ENCODE measurements at places on chromosomes 4 and X.

- DNase-seq: no peak
Measured at GRCh38 chr4:118035309-118035708, 1.0 kb downstream of the NDST3 start.

GRCh38 chr4:151313306-151314009 is 11.9 kb downstream of the SH3D19 start:
- DNase-seq: no peak

DNA sequence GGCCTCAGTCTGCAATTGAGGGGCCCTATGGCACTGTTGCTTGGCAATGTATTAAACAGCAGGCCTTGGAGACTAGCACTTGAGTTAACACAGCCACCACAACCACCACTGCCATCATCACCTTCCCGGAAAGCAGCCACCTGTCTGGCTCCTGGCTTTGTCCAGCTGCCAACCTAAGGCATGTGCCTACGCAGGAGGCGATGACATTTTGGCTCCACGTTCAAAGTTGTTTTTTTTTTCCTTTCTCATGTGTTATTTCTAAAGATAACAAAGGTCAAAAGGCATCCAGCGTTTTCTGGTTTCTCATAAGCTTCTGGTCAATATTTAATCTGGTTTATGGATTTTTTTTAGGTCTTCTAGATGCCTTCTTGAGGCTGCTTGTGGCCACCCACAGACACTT is 7.5 kb downstream of the CLDN2 start:
- no peak for DNase-seq

- DNase-seq: no peak
Measured at GRCh38 chr4:163542275-163542674, 47.8 kb downstream of the TMA16 start.

DNA sequence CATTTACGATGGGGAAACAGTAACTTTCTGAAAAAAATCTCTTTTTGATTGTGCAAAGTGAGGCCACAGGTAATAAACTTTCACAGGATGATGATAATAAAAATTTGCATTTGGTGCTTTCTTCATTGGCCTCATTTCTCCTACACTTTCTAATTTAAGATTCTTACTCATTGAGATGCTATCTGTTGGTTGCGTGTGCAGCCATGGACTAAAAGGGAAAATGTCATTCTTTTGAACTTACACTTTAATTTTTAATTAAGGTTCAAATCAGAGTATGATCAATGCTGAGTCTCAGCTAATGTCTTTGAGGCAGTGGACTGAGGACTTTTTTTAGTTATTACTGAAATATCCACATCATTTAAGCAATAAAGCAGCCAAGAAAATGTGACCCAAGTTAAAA is 87.6 kb downstream of the SEL1L3 start:
- no peak for DNase-seq

- no peak for DNase-seq
Measured at GRCh38 chr4:168615294-168616065, 118.6 kb downstream of the PALLD start.

GRCh38 chr4:185839770-185840169 is 27.8 kb upstream of the SORBS2 start:
- DNase-seq: no peak

Measured in HuH-7.5 (cell line).